ENCODE measurements at places on chromosomes 1 and 21.

GRCh38 chr1:29954591-29954990 lies 718.3 kb downstream of the PTPRU start:
- DNase-seq: no peak

- DNase-seq: no peak
Observed at GRCh38 chr1:6868660-6869380, 83.6 kb downstream of the CAMTA1 start.

DNA sequence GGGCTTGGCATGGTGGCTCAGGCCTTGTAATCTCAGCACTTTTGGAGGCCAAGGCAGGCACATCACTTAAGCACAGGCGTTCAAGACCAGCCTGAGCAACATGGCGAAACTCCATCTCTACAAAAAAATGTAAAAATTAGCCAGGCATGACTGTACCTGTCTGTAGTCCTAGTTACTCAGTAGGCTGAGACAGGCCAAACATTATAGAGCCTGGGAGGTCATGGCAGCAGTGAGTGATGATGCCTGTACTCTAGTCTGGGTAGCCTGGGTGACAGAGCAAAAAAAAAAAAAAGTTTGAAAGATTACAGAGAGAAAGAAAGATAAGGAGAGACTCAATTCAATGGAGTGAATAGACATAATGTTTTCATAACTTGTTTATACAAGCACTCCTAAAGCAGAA lies 556.5 kb upstream of the BRINP3 start:
- DNase-seq: no peak

GRCh38 chr1:37858931-37859506 lies 373 bp downstream of the MTF1 start:
- no peak for DNase-seq

DNA sequence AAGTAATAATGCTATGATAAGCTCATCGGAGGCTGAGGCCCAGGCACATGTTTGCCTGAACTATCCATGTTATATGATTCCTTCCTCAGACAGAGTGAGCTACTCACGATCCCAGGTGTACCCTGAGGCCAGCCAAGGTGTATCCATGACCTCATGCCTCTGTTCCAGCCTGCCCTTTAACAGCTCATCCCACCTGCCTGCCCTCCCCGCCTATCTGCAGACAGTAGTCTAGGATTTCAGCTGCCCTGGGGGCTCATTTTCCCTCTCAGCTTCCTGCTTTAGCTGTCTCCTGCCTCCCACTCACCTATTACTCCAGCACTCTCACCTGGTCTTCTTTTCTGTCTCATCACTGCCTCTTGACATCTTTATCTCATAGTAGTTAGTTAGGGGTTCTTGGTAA lies 1.9 kb upstream of the IL24 start:
- DNase-seq: no peak

GRCh38 chr1:167775178-167775577 lies 53.4 kb downstream of the MPZL1 start:
- DNase-seq: no peak

DNA sequence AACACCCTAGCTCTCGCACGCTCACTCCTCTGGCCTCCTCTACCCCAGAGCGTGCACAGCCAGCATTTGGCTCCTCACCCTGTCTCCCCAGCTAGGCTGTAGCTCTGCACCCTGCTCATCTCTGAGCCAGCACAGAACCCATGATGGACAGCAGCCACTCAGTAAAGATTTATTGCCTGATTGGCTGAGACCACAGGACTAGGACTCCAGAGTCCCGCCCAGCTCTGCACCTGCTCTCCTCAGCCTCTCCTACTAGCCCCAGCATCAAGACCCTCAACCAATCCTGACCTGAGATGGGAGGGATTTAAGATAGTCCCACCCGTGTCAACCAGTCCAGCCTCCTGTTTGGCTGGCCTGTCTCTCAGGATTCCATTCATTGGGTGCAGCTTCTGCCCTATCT lies 9.3 kb downstream of the C1QB start:
- no peak for DNase-seq

- DNase-seq: no peak
Observed at GRCh38 chr1:3014050-3014440, 7.2 kb upstream of the ACTRT2 start.

GRCh38 chr1:73637264-73637663 lies 560.7 kb downstream of the LRRIQ3 start:
- DNase-seq: no peak

- no peak for DNase-seq
Observed at GRCh38 chr1:61254634-61255357, 172.4 kb downstream of the NFIA start.

GRCh38 chr1:93453911-93454310 lies 6.0 kb downstream of the FNBP1L start:
- DNase-seq: no peak

- peak; percentile 87 for DNase-seq
Observed at GRCh38 chr1:155208541-155209311, at the start of gene MTX1. TSS of gene MTX1 (plus strand) at chr1:155208695. CDS start at chr1:155208805, 110 bp downstream.

DNA sequence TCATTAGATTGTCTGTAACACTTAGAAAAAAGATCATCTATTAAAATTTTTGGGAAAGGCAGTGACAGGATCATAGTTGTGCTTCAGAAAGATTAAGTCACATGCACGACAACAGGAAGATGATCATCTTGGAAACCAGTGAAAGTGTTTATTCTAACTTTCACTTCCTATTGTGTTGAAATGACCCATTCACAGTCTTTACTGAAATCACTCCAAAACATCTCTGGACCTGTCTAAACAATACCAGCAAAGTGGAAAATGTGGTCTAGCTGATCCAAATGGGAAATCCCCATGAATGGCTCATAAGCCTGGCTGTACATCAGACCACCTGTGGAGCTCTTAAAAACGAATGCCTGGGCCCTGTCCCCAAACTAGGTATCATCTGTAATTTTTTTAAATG lies 111.1 kb upstream of the ETV3 start:
- DNase-seq: no peak

- no peak for DNase-seq
Observed at GRCh38 chr1:33301273-33301984, 19.5 kb downstream of the A3GALT2 start.

GRCh38 chr1:41497056-41497440 lies 12.6 kb upstream of the EDN2 start:
- DNase-seq: no peak

DNA sequence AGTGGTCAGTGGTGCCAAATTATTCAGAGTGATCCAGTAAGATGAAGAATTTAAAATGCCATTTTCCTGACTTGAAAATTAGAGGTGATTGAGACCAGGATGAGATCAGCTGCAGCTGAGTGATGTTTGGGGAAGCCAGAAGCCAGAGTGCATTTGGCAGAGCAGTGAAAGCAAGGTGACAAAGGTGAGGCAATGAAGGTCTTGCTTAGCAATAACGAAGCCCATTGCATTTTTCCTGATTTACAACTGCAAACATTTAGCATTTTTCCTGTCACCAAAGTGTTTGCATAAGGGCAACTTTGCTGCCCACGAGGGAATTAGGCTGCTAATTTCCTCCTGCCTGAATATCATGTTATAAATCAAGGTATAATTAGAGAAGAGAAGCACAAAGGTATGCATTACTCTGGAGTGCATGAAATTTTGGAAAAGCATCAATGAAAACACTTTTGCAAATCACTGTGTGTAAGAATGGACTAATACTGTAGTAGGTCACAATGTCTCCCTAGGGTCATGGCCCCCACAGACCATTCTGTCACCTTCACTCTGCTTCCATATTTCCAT lies 188.2 kb upstream of the LYPLAL1 start:
- DNase-seq: no peak

DNA sequence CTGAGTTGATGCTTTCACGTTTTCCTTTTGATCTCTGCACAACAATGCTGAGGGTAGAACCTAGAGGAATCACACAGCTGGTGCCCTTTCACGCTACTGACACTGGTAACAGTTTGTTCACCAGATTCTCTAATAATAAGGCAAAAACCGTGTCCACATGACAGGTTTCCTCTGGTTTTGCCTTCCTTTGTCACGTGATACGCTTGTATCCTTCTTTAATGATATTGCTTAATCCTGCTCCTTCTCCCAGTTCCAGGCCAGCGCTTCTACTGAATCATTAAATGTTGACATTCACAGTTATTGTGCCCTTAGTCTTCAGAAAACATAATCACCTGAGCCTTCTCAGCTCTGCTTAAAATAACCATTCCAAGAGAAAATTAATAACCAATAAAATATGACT lies 978.2 kb upstream of the NCAM2 start:
- no peak for DNase-seq

DNA sequence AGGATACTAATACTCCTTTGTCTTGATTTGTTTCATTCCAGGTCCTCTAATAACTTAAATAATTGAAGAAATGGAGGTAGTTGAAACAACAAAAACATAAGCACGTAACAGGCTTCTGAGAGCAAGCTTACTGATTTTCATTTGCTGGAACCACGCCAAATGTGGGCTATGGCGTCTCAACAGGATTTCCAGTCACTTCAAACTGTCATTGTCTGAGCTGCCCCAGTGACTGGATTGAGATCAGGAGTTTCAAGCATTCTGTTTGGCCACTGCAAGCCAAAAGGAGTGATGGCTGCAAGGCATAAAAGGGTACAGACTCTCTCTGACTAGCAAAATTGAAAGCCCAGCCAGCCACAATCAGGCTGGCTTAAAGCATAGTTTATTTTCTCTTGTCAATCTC lies 289.9 kb downstream of the DPYD start:
- DNase-seq: no peak

DNA sequence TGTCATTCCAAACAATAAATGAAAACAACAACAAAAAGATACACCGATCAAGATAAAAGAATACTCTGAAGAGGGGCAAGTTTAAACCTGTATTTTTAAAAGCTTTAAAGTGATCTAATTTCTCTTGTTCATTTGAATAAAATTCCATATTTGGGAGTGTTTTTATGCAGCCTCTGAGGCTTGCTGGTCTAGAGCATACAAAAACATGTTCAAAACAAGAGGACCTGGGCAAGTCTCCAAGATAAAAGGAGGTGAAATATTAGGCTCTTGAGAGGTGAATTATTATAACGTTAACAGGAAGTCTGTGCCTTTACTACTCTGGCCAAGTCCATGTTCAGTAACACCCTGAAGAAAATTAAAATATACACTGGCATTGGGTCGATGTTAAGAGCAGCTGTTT lies 20.1 kb downstream of the URB1 start:
- no peak for DNase-seq

DNA sequence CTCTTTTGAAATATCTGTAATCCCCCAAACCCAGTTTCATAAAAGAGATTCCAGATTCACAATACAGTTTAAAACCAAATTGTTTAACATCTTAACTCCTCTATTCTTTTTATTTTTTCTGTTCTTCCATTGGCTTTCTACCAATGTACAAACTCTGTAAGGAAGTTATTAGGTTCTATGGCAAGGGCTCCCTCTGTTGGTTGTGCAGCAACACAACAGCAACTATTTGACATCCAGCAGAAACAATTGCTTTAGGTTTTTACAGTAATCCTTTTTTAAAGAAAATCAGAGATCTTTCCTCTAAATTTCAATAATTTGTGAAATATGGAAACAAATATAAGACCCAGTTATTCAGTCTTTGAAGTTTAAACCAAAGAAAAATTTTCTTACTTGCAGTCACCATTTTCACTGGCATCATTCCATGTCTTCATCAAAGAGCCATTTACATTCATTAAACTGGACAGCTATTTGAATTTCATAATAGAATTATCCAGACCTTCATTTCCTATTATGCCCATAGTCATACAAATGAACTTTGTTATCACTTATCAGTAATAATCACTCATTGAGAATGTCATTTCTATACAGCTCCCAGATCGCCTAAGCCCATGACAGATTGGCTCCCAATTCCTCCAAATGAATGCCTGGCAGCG lies 46.5 kb upstream of the RNF11 start:
- DNase-seq: peak; percentile 5

- no peak for DNase-seq
Observed at GRCh38 chr1:221865808-221866207, 123.9 kb upstream of the DUSP10 start.

Data from activated T-helper 9 cell treated with anti-CD3 and anti-CD28 coated beads, Interleukin-2, amount 50 U/mL, for 16 hours (primary cell).